ENCODE measurements at places on chromosomes 5 and 9. TPM values are rescaled to one million over a fixed set of nuclear protein-coding genes. Genes with fewer than 3 reads are reported as not detected.

Gene SLC23A1
- not detected for total RNA-seq

DNA sequence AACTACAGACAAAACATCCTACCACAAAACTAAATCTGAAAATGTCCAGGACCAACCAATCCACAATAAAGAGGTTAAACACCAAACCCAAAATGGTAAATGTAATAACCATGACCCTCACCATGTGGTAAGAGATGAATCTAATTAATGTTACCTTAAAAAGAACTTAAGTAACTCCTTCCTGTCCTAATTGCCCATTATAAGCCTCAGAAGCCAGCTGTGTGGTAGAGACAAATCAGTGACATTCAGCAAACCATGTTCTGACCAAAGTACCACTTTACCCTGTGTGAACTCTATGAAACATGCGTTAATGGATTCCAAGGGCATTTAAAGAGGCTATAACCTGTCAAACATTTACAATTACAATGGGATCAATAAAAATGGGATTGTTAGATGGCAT lies 25.0 kb downstream of the LPAR1 start:
- DNase-seq: no peak

DNA sequence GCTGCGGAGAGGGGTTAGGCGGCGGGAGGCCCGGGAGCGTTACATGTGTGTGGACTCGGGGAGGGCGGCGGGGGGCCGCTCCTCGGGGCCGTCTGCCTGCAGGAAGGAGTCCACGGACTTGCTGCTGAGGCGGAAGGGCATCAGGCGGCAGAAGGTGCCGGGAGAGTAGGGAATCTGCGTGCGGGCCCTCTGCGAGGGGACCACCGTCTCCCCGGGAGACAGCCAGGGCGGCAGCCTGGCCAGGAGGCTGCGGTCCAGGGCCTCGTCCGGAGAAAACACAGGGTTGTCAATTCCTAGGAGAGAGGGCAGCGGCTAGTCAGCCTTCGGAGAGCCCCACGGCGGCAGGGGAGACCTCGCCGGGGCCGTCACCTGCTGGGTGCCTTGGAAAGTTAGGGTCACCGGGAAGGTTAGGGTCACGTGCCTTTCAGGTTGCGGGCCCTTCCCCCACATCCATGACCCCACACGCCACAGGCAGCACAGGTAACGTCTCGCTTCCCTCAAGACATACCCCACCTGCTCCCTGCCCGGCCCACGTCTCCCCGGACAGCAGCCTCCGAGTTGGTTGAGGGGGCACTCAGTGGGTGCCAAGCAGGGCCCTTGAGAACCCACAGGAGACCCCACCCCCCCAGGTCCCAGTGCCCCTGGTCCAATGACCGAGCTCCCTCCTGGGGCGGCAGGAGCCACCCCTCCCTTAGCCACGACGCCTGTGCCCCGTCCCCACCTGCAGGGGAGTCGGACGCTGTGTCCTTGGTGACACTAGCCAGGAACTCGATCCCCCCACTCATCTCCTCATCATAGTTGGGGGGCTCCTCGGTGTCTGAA lies 32.1 kb downstream of the EXOC3 start:
- no peak for DNase-seq

DNA sequence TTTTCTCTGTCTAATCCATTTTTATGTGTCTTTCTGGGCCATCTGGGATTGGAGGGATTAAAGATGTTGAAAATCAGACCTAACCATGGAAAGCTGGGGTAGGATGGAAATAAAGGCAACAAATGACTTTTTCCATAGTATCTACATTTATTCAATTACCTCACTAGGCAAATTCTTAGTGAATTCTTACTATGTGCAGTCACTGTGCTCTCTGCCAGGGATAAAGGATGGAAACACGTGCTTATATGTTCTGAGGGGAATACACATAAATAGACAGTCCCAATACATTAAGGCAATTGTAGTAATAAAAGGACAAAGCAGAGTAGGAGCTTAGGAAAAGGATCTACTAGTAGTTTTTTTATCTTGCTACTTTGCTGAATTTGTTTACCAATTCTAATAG lies 214.2 kb downstream of the PRR16 start:
- no peak for DNase-seq

Gene PCDHGA3
- not detected for total RNA-seq

DNA sequence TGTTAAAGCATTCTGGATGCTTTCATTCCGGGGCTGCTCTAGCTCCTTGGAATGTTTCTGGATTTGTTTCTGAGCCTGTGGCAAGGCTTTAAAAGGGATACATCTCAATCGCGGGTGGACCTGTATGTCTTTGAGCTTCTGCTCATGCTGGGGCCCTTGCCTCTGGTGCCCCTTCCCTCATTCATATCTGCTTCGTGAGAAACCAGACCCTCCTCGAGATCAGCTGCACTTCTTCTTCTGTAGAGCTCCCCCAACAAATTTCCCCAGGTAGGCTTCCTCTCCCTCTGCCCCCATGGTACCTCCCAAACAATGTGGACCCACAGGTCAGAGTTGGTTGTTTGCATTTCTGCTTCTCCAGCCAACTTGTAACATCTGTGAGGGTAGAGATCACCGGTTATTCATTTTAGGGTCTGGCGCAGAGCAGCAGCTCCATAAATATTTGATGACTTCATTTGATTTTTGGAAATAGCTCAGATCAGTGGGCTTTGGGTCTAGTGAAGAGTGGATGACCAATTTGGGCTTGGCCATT lies 6.6 kb downstream of the ZNF618 start:
- DNase-seq: no peak

GRCh38 chr5:125408448-125409233 lies 662.2 kb upstream of the ZNF608 start:
- no peak for DNase-seq

DNA sequence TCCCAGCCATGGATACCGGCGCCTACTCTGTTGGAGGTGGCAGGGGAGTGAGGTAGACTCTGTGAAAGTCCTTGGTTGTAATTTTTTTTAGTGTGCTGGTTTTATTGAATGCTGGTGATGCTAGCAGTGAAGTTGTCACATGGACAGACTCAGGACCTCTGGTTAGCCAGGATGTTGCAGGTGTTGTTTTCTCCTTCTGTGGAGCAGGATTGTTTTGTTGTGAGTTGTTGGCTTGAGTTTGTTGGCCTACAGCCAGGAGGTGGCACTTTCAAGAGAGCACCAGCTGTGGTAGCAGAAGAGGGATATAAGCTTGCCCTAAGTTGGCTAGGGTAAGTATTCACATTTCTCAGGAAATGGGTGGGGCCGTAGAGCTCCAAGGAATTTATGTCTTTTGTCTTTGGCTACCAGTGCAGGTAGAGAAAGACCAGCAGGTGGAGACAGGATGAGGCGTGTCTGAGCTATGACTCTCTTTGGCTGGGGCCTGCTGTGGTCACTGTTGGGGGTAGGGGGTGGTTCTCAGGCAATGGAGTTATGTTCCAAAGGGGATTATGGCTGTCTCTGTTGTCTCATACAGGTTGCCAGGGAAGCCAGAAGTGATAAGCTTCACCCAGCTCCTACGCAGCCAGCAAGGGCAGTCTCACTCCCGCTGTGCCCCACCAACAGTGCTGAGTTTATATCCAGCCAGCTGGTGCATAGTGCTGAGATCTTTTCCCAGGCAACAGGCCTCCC lies 248.7 kb downstream of the TAF11L14 start:
- DNase-seq: no peak

Gene GPR151
- not detected for total RNA-seq

Gene TRAPPC13
- total RNA-seq: 24.1 TPM

- DNase-seq: no peak
Measured at GRCh38 chr9:113545068-113545467, 81.5 kb downstream of the RGS3 start.

Gene PDE8B
- not detected for total RNA-seq

GRCh38 chr5:101418713-101419118 lies 515.6 kb upstream of the ST8SIA4 start:
- DNase-seq: no peak

DNA sequence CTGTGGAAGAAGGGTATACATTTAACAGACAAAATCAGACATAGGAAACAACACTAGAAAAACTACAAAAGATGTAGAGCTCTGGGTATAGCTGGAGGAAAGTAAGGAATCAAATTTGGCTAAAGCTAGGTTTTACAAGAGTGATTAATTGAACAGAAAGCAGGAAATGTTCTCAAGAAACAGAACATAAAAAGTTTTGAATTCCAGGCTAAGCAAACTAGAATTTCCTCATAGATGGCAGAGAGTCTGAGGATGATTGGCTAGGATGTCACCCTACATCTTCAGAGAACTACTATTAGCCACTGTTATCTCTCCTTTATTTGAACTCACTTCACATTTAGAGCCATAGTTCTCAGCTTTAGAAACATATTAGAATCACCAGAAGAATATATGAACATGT lies 502.1 kb upstream of the PAPPA start:
- no peak for DNase-seq

Gene FLT4
- 6.0 TPM for total RNA-seq

GRCh38 chr9:114112778-114113584 lies 13.9 kb upstream of the KIF12 start:
- DNase-seq: no peak

DNA sequence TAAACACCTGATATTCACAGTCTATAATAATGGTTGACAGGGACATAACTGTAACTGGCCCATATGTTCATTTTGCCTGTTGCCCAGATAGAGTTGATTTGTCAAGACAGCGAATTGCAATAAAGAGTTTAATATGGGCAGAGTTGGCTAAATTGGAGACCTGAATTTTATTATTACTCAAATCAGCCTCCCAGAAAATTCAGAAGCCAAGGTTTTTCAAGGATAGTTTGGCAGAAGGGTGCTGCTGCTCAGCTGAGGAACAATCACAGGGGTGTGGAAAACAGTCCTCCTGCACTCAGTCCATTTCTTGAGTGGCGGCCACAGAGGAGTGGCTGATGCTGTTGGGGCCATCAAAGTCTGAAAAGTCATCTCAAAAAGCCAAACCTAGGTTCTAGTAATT lies 19.0 kb downstream of the ANXA2R start:
- no peak for DNase-seq

- no peak for DNase-seq
Measured at GRCh38 chr5:133247151-133247709, 195.4 kb downstream of the HSPA4 start.

DNA sequence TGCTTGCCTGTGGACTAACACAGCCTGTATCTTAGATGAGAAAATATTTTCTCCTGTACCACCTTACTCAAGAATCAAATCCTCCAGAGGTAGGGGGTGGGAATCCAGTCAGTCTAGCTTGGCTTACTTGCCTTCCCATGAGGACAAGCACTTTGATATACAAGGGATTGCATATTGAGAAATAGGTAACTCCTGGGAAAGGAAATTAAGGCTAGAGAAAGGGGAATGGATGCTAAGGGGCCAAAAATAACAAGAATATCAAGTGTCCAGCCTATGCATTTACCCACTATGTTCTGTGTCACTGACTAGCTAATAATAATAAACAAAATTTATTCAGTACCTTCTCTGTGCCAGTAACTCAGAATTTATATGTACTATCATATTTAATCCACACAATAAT lies 21.4 kb upstream of the SNX2 start:
- no peak for DNase-seq

Gene TIGD6
- 3.0 TPM for total RNA-seq

Gene PPP3R2
- total RNA-seq: not detected

GRCh38 chr5:107979291-107979690 lies 308.6 kb upstream of the EFNA5 start:
- DNase-seq: no peak

Gene WNT8A
- not detected for total RNA-seq

- no peak for DNase-seq
Measured at GRCh38 chr5:97229688-97230285, 46.7 kb upstream of the RIOK2 start.

All from CD8-positive, alpha-beta memory T cell (primary cell).